T-helper 17 cell (primary cell): ENCODE measurements at places on chromosomes 3 and 15.

GRCh38 chr3:58531956-58532355, 5.0 kb downstream of the ACOX2 start:
- no peak for DNase-seq

DNA sequence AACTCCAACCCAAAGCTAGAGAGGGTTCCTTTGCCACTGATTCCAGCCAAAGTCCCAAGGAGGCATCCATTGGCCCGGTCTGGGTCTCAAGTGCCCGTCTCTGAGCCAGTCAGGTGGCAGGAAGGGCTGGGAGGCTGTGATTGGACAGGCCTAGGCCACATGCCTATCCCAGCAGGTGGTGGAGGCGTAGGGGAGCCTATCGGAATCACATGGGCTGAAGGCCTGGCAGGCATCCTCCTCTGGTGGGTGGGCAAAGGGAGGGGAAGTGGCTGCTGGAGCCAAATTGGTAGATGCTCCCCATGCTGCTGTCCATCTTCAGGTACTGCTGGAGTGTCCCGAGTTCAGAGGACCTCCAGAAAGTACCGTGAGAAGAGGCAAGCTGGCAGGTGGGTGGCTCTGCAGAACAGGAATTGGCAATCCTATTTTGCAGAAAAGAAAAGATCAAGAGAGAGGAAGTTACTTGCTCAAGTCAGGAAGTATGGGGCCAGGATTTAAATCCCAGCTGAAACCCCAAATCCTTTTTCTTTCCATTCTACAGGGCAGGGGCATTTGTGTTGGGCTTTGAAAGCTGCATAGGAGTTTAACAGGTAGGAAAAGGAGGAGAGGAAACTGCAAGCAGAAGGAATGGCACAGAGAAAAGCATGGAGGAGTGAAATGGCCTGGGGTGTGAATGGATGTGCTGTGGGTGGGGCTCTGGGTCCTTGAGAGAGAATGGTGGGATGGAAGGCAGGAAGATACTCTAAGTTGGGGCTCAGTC, 3.7 kb downstream of the CHST13 start:
- DNase-seq = no peak

GRCh38 chr3:45124352-45124751, 21.8 kb downstream of the CDCP1 start:
- DNase-seq = no peak

DNA sequence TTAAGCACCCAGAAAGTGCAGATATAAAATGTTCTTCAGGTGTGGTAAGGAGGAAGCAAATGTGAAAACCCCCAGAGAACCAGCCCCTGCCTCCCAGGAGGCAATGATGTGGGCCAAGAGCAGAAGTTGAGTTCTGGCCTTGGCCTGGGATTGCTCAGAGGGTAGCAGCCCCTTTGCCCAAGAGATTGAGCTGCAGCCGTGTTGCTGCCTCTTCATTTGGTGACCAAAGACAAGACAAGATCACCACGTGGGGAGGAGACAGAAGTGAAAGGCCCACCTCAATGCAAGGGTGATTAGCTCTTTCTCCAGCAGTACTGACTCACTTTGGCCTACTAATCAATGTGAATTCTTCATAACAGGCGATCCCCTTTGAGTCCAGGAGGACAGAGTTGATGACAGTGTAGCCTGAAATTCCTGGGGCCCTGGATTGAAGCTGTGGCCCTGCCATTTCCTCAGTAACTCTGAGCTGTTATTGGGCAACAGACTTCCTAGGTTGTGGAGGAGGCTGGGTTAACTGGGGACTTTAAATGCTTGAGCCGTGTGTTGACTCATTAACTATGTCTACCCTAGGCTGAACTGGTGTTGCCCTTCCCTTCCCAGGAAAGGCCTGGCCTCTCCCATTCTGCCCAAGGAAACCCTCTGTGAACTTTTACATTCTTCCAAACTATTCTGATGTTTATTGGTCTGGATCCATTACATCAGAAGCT, 86.5 kb downstream of the ST6GAL1 start:
- DNase-seq = no peak

DNA sequence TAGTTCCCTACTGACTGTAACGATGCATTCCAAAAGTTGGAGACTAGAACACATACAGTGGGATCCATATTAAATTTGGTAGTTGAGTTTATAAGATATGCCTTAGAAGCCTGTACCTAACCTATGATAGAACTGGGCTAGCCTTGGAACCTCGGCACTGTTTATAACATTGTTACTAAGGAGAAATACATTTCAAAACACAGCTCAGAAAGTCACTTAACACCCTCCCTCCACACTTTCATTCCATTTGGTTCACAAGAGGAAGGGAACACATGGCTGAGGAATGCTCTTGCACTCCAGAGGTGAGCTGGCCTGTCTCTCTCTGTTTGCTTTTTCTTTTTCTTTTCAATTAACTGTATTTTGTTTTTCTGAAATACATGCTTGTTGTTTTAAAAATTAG, 48.7 kb upstream of the TSC22D2 start:
- no peak for DNase-seq

- no peak for DNase-seq
Observed at GRCh38 chr3:124812291-124813265, 74.6 kb downstream of the ITGB5 start.

DNA sequence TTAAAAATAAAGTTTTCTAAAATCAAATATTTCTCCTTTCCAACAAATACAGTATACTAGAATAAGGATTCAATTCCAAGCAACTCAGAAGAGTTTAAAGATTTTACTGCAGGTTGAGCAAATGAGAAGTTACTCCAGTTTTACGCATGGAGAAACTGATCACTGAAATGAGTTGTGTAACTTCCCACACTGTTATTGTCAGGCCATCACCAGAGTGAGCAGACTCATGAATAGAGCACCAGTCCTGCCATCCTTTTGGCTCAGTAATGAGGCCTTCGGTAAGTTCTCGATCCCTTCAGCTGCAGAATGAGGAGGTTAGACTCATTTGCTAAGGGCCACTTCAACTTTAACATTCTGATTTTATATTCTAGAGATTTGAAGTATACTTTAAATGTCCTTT, 48.1 kb downstream of the OSBPL10 start:
- no peak for DNase-seq

DNA sequence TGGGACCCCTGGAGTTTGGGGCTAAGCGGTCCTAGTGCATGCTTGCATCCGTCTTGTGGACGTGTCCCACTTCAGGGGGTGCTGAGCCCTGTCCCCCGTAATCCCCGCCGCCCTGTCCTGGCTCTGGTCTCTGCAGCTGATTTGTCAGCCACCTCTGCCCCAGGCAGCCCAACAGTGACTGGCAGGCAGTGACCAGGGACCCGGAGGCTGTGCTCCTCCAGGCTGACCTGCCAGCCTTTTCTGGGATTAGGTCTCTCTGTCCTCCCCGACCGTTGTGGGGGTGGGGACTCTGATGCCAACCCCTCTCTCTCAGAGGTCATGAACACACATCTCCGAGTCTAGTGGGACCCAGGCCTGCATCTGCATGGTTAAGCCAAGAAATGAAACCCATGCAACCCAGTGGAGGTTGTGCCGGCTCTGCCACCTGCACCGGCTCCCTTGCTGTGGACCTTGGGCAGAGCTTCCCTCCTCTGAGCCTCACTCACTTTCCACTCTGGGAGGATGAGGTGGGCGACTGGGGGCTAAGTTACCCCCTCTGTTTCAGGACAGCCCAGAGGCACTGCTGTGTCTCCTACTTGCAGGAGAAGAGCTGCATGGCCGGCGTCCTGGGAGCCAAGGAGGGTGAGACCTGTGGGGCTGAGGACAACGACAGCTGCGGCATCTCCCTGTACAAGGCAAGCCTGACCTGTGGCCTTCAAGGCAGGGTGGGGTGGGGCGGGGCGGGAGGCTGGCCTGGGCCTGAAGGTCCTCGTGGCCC, 60.2 kb downstream of the FBLN2 start:
- DNase-seq = no peak

DNA sequence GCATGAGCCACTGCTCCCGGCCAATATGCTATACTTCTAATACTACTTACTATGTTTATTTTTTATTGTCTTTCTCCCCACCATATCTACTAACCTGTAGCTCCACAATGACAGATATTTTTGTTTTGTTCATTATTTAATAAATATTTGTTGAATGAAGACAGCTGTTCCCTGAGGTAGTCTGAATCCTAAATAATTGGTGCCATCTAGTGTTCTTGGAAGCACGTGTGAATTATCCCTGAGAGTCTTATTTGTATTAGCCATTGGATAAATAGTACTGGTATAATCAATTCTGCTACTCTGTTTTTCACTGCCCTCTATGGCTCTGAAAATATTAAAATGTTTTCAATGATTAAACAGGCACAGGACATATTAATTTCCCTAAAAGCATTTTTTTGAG, 5.6 kb upstream of the APPL1 start:
- DNase-seq = no peak

DNA sequence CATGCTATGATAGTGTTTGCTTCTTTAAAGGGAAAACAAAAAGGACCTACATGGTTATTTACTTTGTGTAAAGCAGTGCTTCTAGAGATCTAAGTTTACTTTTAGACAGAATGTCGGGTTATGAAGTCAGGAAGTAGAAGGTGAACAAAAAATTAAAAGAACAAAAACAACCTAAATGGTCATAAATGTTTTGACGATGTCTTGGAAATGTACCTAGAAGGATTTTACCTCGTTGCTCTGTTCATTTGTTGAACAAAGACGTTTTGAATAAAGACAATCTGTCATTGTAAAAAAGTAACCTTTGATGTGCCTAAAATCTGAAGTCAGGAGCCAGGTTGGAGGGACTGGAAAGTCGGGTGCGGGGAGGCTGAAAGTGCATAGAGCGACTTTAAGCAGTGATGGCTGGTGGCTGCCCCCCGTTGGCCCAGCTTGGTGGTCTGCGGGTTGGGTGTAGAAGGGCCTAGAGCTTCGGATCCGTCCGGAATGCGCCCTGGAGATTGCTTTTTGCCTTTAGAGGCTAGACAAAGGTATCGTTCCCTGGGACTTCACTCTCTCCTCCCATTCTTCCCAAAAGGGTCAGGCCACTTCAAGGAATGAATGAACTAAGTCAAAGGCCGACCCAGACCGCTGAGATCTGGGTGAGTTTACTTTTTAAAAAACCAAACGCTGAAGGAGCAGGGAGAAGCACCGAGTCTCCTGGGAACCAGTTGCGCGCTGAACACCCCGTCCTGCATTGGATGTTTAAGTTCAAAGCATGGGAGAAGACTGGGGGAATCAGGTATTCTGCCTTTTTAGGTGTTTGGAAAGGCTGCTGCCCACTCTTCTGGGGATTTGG, 2.1 kb downstream of the SOX14 start:
- DNase-seq = no peak

GRCh38 chr3:180631317-180631716, 29.4 kb downstream of the TTC14 start:
- DNase-seq = no peak

GRCh38 chr15:95932676-95933075, 397.8 kb upstream of the NR2F2 start:
- DNase-seq = no peak

- DNase-seq = no peak
Observed at GRCh38 chr15:82663186-82663600, 16.0 kb upstream of the CPEB1 start.

GRCh38 chr3:112199622-112200316, 66.7 kb upstream of the GCSAM start:
- no peak for DNase-seq

GRCh38 chr15:69804786-69805185, 292.9 kb downstream of the TLE3 start:
- DNase-seq = no peak

DNA sequence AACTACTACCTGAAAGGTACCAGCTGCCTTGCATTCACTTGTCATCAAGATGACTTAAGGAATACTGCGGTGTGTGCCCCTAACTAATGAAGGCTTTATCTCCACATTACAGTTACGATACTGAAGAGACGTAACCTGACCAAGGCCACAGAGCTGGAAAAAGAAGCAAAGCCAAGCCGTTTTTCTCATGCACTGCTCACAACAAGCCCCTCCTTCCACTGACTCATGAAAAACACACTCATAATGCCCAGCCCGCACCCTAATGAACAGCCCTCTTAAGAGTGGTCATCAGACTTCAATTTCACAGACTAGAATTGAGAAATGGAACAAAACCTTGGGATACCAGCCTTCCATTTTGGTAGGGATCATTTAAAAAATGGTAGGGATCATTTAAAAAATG, 11.6 kb downstream of the PSMD6 start:
- DNase-seq = no peak

DNA sequence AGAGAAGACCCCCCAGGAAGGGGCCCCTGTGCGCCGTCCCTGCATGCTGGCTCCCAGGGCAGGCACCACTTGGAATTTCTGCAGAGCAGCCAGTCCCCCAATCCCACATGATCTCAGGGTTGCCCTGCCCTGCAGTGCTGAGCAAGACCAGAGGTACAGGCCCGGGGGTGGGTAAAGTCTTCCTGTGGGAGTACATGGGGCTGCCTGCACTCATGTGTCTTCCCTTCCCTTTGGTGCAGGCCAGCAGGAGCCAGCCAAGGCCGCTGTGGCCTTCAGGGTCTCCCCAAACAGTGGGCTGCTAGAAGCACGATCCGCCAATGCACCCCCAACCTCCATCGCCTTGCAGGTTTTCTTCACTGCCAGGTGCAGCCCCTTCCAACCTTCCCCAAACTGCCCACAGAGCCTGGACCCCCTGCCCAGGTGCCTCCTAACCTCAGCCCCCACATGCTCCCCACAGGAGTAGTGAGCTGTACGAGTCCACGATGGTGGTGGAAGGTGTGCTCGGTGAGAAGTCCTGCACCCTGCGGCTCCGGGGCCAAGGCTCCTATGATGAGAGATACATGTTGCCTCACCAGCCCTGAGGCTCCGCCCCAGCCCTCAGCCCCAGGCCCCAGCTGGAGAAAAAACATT, 15.0 kb downstream of the ACAA1 start:
- DNase-seq = no peak

DNA sequence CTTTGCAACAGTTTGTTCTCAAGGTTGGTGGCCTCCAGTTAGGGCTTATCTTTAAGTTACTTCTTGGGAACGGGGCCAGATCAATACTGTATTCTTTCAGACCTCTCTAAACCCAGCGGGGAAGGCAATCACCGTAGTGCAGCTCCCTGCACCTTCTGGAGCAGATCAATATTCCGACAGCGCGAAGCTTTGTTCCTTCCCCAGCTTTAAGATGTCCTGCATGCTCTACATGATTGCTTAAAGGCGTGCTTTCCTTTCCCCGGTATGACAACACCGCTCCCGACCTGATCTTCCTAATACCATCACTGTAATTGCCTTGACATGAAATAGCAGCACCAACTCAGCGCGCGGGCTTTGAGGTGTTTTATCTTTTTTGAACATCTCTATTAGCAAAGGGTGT, 755.2 kb downstream of the NR2F2 start:
- no peak for DNase-seq

GRCh38 chr3:94171954-94172353, 109.1 kb downstream of the NSUN3 start:
- no peak for DNase-seq

- DNase-seq = peak; percentile 27
Observed at GRCh38 chr3:188153437-188154013, 432 bp upstream of the LPP start.
